ENCODE measurements at places on chromosomes 7 and 10.

DNA sequence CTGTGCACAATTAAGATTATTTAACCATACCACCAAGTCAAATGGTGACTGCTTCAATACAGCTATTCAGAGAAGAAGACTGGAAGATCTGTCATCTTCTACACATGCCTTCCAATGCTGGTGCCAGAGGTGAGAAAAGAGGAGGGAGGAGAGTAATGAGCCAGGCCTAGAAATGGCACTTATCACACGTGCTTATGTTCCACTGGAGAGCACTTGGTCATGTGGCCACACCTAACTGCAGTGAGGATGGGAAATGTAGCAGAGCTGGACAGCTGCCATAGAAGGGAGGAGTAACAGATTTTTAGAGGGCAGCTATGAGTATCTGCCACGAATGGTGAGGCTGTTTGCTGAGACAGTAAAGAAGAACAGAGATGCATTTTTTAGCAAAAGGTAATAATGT is 77.1 kb downstream of the MPLKIP start:
- peak; percentile 29 for DNase-seq

GRCh38 chr7:130595986-130596385 is 72.6 kb downstream of the COPG2 start:
- no peak for DNase-seq

- no peak for DNase-seq
Observed at GRCh38 chr10:26737730-26738129, 40.2 kb downstream of the PDSS1 start.

GRCh38 chr7:36182854-36183604 is 30.0 kb downstream of the EEPD1 start:
- DNase-seq = no peak

GRCh38 chr10:117271427-117271826 is 30.5 kb downstream of the SLC18A2 start:
- DNase-seq = peak; percentile 75

DNA sequence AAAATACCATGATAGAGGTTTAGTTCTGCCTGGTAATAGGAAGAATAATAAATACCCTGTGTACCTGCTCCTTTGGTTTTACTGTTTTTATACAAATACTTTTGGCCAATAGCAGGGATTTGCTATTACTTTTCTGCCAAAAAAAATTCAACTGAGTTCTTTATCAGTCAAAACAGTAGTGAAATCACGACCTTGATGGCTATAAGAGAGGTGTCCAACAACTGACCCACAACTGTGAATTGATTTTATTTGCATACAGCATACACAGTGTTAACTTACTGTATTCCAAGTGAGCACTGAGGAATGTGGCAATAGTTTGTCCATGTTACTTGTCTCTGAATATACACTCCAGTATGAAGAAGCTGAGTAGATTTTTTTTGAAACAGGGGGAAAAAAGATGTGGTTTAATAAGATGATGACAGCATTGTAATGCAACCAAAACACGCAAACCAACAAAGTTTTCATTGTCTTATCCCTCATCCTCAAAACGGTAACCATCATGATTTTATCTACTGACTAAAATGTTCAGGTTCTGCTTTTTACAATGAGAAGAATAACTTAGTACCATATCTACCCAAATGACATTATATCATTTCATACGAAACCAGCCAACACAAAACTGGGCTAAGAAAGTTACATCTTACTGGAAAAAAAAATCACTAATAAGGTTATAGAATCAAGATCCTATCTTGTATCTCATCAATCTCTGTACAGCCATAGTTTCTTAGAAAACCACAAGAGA is 63.3 kb downstream of the GSAP start:
- DNase-seq = no peak

DNA sequence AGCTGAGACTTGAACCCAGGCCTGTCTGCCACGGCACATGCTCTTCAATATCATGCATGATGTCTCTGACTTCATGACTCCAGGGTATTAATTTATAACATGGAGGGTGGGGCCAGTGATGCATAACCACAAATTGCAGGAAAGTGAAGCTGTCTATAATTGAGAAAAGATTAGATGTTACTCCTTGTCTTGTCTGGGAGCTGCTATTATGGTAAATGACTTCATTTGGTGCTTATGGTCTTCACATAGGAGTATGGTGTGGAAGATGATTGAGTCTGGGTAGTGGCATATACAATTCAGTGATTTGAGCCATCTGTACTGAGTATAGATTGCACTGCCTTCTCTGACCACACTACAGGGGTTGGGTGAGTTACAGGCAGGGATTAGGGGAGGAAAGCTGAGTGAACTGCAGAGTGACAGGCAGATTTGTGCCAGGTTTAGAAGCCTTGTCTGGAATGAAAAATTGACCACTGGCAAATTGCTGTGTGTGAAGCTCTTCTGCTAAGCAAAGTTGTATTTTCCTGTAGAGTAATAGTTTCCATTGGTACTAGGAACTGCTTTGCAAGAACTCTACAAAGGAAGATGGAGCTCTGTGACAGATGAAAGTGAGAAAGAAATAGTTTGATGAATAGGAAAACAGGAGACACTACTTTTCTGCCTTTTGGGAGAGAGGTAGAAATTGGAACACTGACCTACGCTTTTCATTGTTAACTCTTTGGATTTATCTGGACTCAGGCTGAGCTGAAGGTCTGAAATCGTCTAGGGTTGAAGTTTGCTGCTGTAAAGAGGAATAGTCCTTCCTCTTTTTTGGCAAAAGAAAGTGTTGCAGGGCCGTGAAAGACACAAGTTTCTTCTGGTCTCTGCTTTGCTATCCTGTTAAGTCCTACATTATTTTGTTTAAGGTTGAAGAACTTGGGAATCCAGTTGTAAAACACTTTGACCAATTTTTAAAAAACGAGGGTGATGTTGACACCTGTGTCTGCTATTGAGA is 2.7 kb downstream of the SND1 start:
- DNase-seq = peak; percentile 35

DNA sequence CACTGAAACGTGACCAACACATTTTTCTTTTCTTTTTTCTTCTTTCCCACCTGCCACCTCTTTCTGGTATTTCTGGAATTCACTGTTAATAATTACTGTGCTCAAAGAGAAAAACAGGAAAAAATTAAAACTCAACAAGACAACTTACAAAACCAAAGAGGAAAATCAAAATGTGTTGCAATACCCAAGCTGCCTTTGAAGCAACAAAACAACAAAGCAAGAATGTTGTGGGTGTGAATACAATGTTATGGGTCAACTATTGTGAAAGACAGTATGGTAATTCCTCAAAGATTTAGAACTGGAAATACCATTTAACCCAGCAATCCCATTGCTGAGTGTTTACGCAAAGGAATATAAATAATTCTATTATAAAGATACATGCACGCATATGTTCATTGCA is 415.1 kb downstream of the GFRA1 start:
- DNase-seq = no peak

All from foreskin keratinocyte (primary cell).